Smooth muscle cell of the pulmonary artery (primary cell): ENCODE measurements at places on chromosomes 3 and 15. TPM values are rescaled to one million over a fixed set of nuclear protein-coding genes. Genes with fewer than 3 reads are reported as not detected.

Gene MESP2
- 0.66 and 0.78 TPM in 2 replicates for total RNA-seq

Gene SYNM
- 23.4 and 24.0 TPM in 2 replicates for total RNA-seq

Gene DUSP7
- total RNA-seq: 11.1 and 17.5 TPM in 2 replicates

Gene SLC9C1
- total RNA-seq: 0.20 and 0.43 TPM in 2 replicates

Gene TRAIP
- total RNA-seq: 1.8 and 3.3 TPM in 2 replicates

Gene PARP15
- total RNA-seq: 0.03 and 0.13 TPM in 2 replicates

Gene BOC
- total RNA-seq: 7.6 and 15.6 TPM in 2 replicates

Gene CCR4
- total RNA-seq: under 0.01 TPM in 1 of 2 replicates, not detected in the other

Gene LINGO1
- total RNA-seq: 0.13 and 0.33 TPM in 2 replicates

Gene PLAAT1
- not detected in 2 replicates for total RNA-seq

Gene CCDC39
- total RNA-seq: not detected in 2 replicates

Gene SCAMP2
- total RNA-seq: 28.7 and 39.0 TPM in 2 replicates

Gene NLGN1
- 2.3 and 5.8 TPM in 2 replicates for total RNA-seq

Gene MESP1
- total RNA-seq: 0.20 and 0.26 TPM in 2 replicates

Gene MEIS2
- total RNA-seq: 80.3 and 82.2 TPM in 2 replicates

Gene TPM1
- 594 and 1,225 TPM in 2 replicates for total RNA-seq

Gene LTF
- 1.7 TPM in 1 of 2 replicates, not detected in the other for total RNA-seq

Gene PAK6
- 0.13 TPM in 2 replicates for total RNA-seq

Gene CLDN1
- total RNA-seq: 0.20 and 4.1 TPM in 2 replicates

Gene GOLGA8Q
- 1.1 and 1.9 TPM in 2 replicates for total RNA-seq

Gene GCSAM
- not detected in 2 replicates for total RNA-seq

Gene EPHB3
- 3.8 and 6.9 TPM in 2 replicates for total RNA-seq

Gene MCF2L2
- total RNA-seq: 0.13 and 0.33 TPM in 2 replicates

Gene CACNA2D3
- 0.03 and 0.72 TPM in 2 replicates for total RNA-seq

Gene GOLGA8K
- total RNA-seq: 0.36 and 0.46 TPM in 2 replicates

Gene INKA1
- 5.1 and 5.7 TPM in 2 replicates for total RNA-seq

Gene NEK11
- 5.9 and 6.5 TPM in 2 replicates for total RNA-seq

Gene DPPA2
- total RNA-seq: not detected in 2 replicates

Gene IDH2
- total RNA-seq: 61.6 and 81.6 TPM in 2 replicates

Gene TM4SF18
- 0.07 and 0.72 TPM in 2 replicates for total RNA-seq

Gene KNG1
- not detected in 2 replicates for total RNA-seq

Gene CRYGS
- total RNA-seq: 0.89 and 1.1 TPM in 2 replicates

Gene GOLGA8M
- total RNA-seq: 1.8 and 2.0 TPM in 2 replicates

Gene ZBBX
- total RNA-seq: 0.20 TPM in 1 of 2 replicates, not detected in the other

Gene CHRD
- total RNA-seq: 1.5 and 10.9 TPM in 2 replicates

Gene FES
- 17.4 and 23.2 TPM in 2 replicates for total RNA-seq

Gene RLBP1
- not detected in 2 replicates for total RNA-seq

Gene CCDC12
- 15.2 and 16.0 TPM in 2 replicates for total RNA-seq

Gene FGF7
- 157 and 355 TPM in 2 replicates for total RNA-seq

Gene EXD1
- total RNA-seq: not detected in 2 replicates

Gene ADCY5
- total RNA-seq: 0.13 and 0.91 TPM in 2 replicates

Gene RARRES1
- total RNA-seq: 8.0 and 10.9 TPM in 2 replicates

Gene ADAMTS17
- total RNA-seq: 4.8 and 6.6 TPM in 2 replicates

Gene CRABP1
- not detected in 2 replicates for total RNA-seq

Gene GOLGA6L7
- not detected in 2 replicates for total RNA-seq

Gene GOLIM4
- total RNA-seq: 64.3 and 72.7 TPM in 2 replicates

Gene P2RY13
- total RNA-seq: not detected in 2 replicates

Gene PLCD1
- total RNA-seq: 39.2 and 44.8 TPM in 2 replicates

Gene CSPG5
- 0.26 and 0.30 TPM in 2 replicates for total RNA-seq

Gene SLC22A13
- 0.46 and 1.2 TPM in 2 replicates for total RNA-seq

Gene GATM
- total RNA-seq: 0.20 TPM in 2 replicates

Gene GP5
- 0.33 and 0.69 TPM in 2 replicates for total RNA-seq

Gene PCOLCE2
- total RNA-seq: 192 and 258 TPM in 2 replicates

Gene SEMA3F
- 18.6 and 31.0 TPM in 2 replicates for total RNA-seq
